ENCODE measurements at places on chromosomes 2 and 18. TPM values are rescaled to one million over a fixed set of nuclear protein-coding genes. Genes with fewer than 3 reads are reported as not detected.

OTOS gene
- total RNA-seq: not detected

GRCh38 chr2:216478151-216478550, 20.5 kb upstream of the RPL37A start:
- H3K4me3 ChIP-seq: no peak overlapping the region
- H3K27me3 ChIP-seq: no peaks in the 10 kb centered on the region
- peak; percentile 94 for DNase-seq

GRCh38 chr18:12287684-12288402, 20.2 kb upstream of the TUBB6 start:
- peak overlapping the region; percentile 70 for H3K4me3 ChIP-seq
- no peaks in the 10 kb centered on the region for H3K27me3 ChIP-seq
- H3K4me1 ChIP-seq: peaks cover 33% of the 10 kb centered on the region
- H3K36me3 ChIP-seq: no peaks in the 10 kb centered on the region
- DNase-seq: peak; percentile 85
- peak overlapping the region; percentile 29 for H3K27ac ChIP-seq

DNA sequence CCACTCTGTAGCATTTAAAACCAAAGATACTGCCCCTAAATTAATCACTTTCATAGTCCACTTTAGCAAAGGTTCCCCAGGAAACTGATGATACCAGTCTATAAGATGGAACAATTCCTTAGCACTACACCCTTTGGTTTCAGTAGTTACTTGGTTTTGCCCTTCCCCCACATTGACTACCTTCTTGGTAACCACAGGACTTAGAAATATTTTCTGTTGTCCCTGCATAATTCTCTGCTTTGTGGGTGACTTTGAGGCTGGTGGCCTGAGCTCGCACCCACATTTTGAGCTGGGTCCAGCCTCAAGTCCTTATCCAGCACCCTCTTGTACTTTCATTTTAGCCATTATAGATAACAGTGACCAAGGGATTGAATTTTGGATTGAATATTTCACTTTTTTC, 23.1 kb downstream of the ELP2 start:
- no peak for DNase-seq
- H3K4me1 ChIP-seq: no peaks in the 10 kb centered on the region
- no peaks in the 10 kb centered on the region for H3K27me3 ChIP-seq
- 0 out of 2 replicates have a peak, but pooled peaks cover 6% of the 10 kb centered on the region for H3K36me3 ChIP-seq
- H3K27ac ChIP-seq: no peak overlapping the region

GRCh38 chr2:158337018-158337417, 119.5 kb downstream of the CCDC148 start:
- no peaks in the 10 kb centered on the region for H3K36me3 ChIP-seq
- no peak overlapping the region for H3K4me3 ChIP-seq
- no peak for DNase-seq
- no peaks in the 10 kb centered on the region for H3K4me1 ChIP-seq
- H3K27me3 ChIP-seq: no peaks in the 10 kb centered on the region
- H3K27ac ChIP-seq: no peak overlapping the region

DNA sequence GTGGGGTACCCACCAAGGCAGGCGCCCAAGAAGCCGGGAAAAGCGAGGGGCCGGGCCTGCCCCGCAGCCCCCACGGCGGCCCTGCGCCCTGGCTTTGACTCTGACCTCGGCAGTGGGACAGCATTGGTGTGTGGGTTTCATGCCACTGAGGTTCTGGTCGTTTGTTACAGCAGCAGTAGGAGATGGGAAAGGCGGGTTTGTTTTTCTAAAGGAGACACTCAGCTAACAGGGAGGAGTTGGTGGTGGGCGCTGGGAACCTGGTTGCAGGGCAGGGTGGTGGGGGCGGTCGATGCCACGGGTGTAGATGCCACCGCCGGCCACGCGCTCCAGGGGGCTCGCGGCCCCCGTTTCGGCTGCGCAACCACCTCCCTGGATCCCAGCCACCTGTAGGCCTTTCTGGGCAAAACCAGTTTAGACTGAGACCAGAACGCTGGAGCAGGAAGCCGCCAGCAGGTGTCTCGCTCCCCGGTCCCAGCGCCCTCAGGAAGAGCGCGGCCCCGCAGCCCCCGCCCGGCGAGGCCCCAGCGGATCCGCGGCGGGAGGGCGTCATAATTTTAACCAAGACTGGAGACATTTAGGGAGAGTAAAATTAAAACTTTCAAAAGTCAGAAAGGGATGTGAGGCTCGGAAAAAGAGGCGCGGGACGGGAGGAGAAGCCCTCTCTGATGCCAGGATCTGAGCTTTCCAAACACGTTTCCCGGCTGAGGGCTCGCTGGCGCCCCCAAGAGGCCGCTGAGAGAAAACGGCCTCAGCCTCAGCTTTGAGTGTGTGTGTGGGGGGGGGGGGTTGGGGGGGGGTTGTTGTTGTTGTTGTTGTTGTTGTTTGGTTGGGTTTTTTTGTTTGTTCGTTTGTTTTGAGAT, 17.4 kb downstream of the CIDEA start:
- DNase-seq: peak; percentile 82
- no peaks in the 10 kb centered on the region for H3K27me3 ChIP-seq
- H3K27ac ChIP-seq: peak overlapping the region; percentile 33
- no peaks in the 10 kb centered on the region for H3K36me3 ChIP-seq

GRCh38 chr2:165427686-165428085, 41.8 kb upstream of the CSRNP3 start:
- no peak overlapping the region for H3K27ac ChIP-seq
- no peaks in the 10 kb centered on the region for H3K27me3 ChIP-seq
- H3K4me1 ChIP-seq: peaks cover 14% of the 10 kb centered on the region
- no peaks in the 10 kb centered on the region for H3K36me3 ChIP-seq
- H3K4me3 ChIP-seq: no peak overlapping the region
- no peak for DNase-seq
